ENCODE measurements at places on chromosomes 13 and 19.
A peak's percentile ranks its signal among the peaks of the same experiment; 100 is the strongest.

- DNase-seq, result no peak
These were observed 88.0 kb downstream of the ABCC4 start for GRCh38 chr13:95212983-95213850.

DNA sequence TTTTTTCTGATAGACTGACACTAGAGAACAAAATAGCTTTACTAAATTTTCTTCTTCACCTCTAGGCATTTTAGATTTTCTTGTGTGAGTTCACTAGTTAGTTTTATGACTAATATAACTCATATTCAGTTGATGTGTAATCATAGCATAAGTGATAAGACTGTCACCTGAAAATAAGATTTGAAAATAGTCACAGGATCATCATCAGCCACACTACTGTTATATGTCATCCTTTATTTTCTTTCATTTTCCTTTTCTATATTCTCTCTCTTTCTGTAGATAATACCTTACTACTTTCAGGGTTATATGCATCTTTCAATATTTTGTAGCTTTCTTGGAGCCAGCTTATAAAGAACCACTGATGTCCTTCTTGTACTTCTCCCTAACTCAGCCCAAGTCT lies 292.6 kb downstream of the TDRD3 start:
- DNase-seq, result no peak

DNA sequence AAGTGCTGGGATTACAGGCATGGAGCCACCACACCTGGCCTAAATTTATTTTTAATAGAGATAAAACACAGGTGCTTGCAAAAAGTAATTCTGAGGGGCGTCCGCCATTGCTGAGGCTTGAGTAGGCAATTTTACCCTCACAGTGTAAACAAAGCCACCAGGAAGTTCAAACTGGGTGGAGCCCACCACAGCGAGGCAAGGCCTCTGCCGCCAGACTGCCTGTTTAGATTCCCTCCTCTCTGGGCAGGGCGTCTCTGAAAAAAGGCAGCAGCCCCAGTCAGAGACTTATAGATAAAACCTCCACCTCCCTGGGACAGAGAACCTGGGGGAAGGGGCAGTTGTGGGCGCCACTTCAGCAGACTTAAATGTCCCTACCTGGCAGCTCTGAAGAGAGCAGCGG lies 50.7 kb downstream of the B3GLCT start:
- no peak for DNase-seq

- DNase-seq, result no peak
These were observed 231.7 kb downstream of the GGACT start for GRCh38 chr13:100356889-100357288.

- no peak for DNase-seq
These were observed 84.0 kb upstream of the GSX1 start for GRCh38 chr13:27708325-27708724.

- DNase-seq, result no peak
These were observed 15.2 kb downstream of the KLF5 start for GRCh38 chr13:73074014-73074413.

GRCh38 chr13:65468628-65469027 lies 1761.5 kb downstream of the PCDH9 start:
- DNase-seq, result no peak

- peak; percentile 75 for DNase-seq
These were observed at the start of gene FBXL3 for GRCh38 chr13:77026861-77027621. FBXL3 (minus strand) TSS chr13:77027159; CDS start chr13:77021860, 5,299 bp downstream.

DNA sequence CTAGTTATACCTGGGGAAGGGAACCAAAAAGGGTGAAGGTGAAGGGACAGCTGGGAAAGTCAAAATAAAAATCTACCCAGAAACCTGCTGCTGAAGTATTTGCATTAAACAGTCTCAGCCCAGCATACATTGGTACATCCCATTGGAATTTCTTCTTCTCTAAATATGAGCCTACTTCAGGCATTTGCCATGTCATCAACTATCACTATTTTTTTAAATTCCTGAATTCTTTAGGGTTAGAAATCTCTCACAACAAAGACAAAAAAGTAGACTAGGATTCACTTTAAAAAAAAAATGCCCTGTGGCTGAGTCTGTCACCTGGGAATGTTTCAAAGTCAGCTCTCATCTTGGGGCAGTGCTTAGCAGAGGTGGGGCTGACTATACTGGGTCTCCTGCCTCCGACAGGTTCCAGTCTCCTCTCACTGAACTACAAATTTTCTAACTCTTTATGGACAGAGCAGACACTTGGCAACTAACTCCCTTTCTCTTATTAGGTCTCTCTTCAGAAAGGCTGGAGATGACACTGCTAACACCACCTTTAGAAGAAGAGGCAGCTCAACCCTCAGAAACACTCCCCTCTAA lies 141.2 kb downstream of the LHFPL6 start:
- DNase-seq, result no peak

- DNase-seq, result no peak
These were observed 96.3 kb upstream of the GPR183 start for GRCh38 chr13:99403458-99403971.

DNA sequence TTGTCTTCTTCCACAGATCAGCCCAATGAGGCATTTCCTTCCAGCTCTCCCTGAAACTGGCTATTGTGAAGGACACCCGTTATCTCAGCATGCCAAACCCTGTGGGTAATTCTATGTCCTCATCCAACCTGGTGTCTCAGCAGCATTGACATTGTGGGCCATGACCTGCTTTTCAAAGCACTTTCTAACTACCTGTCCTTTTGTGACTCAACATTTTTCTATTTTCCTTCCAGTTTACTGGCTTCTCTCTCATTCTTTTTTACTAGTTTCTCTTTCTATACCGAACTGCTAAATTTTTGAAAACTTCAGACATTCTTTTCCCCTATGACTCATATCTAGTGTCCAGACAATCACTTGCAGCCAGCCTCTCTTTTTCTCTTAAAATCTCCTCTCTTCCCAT lies 136.4 kb upstream of the HTR2A start:
- DNase-seq, result no peak

DNA sequence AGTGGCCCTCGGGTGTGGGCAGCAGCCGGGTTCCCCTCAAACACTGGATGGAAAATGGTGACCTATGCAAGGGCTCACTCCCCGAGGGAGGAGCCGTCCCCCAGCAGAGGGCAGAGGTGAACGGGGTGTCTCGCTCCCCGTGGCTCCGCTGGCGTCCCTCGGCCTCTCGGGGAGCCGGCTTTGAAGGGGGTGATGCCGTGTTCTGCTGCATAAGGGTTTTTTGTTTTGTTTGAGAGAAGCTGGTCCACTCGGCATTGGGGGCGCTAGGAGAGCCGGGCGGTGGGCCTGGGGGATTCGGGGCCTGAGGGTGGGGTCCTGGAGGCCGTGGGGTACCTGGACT lies 4.0 kb downstream of the EFNA2 start:
- DNase-seq, result no peak

- DNase-seq, result peak; percentile 81
These were observed 11.4 kb upstream of the IGFL1 start for GRCh38 chr19:46218160-46218559.

DNA sequence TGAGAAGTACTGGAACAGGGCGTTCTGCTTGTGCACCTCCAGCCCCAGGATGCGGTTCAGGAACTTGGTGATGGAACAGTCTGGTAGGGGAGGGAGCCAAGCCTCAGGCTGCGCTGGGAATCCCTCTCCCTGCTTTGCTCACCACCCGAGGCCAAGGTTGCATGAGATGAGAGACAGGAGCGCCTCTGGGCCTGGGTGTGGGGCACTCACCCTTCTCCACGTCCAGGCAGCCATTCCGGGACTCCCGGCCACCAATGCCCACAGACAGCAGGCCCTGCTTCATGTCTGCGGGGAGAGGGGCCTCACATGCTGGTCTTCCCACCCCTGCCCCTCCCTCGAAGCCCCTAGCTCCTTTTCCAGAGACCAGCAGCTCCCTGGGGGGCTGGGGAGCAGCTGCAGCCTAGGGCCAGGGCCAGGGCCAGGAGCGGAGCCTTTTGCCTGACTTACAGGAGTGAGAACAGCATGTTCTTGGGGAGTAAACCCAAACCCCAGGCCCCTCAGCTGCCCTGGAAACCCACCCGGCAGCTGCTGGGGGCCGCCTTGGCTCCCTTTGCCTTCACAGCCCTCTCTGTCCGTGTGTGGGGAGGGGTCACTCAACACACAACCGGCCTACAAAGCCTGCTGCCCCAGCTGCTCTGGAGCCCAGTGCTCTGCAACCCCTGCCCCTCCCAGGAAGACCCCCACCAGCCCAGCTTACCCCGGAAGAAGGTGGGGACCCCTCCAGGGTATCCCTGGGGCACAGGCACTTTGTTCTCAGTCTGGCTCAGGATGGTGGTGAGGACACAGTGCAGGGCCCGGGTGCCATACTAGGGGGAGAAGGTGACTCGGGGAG lies 7.2 kb downstream of the GPX4 start:
- no peak for DNase-seq

DNA sequence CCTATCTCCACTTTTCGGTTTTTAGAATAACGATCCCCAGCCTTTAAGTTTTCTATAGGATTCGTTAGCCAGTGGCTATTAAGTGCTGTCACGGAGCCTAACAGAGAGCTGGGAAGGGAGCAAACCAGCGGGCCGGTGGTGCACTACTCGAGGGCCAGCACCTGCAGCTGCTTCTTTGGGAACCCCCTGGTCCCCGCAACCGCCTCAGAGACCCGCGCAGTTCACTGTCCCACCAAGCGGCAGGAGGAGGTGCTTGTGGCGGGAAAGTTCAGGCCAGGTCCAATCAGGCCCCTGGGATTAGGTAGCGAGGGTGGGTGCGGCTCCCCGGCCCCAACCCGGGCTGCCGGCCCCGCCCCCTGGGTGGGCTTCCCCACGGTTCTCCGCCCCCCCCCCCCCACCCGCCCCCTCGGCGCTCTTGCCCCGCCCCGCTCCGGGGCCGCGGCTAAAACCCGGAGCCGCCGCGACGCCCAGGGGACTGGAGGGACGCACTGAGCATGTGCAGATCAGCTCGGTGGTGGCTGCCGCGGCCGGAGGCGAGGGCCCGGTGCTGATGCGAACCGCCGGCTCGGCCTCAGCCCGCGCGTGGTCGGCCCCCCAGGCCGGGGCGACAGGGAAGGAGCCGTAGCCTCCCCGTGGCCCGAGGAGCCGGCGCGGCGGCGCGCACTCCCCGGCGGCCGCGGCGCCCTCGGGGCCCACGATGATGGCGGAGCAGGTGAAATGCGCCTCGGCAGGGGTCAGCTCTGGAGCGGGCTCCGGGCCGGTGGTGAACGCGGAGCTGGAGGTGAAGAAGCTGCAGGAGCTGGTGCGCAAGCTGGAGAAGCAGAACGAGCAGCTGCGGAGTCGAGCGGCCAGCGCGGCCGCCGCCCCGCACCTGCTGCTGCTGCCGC lies at the start of gene SLAIN1:
Gene SLAIN1 (plus strand): TSS at position 471 of the 887 bp plus-strand sequence. CDS start 227 bp downstream, at position 698.
- peak; percentile 90 for DNase-seq

DNA sequence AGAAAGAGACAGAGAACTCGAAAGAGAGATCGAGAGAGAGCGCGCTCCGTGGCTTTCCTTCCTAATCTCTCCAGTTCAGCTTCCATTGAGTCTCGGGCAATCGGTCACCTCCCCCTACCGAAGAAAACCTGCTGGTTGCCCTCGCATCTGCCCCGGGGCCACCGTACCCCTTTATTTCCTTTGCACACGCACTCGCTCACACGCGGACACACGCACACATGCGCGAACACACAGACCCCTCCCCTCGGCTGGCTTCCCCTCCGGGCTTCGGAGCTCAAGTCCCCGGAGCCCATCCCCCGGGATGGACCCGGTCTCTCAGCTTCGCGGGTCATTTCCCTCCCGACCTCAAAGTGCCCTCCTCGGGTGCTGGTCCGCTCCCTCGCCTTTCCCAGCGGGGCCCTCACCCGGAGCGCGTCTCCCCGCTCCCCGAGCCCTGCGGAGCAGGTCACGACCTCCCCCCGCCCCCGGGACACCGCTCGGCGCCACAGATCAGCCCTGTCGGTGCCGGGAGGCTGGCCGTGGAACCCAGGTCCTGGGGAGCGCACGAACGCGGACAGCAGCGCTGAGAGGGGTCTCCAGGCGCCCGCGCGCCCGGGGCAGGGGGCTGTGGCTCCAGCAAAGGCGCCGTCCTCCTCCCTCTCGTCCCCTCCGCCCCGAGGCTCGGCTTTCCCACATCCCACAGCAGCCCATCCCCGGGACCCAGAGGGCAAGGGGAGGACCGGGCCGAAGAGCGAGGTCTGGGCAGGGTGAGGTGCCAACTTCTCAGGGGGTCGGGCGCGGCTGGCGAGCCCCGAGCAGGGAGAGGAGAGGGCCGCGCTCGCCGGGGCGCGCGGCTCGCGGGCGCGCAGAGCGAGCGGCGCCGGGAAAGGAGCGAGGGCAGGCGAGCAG lies 1.8 kb downstream of the DACH1 start:
- DNase-seq, result peak; percentile 30

DNA sequence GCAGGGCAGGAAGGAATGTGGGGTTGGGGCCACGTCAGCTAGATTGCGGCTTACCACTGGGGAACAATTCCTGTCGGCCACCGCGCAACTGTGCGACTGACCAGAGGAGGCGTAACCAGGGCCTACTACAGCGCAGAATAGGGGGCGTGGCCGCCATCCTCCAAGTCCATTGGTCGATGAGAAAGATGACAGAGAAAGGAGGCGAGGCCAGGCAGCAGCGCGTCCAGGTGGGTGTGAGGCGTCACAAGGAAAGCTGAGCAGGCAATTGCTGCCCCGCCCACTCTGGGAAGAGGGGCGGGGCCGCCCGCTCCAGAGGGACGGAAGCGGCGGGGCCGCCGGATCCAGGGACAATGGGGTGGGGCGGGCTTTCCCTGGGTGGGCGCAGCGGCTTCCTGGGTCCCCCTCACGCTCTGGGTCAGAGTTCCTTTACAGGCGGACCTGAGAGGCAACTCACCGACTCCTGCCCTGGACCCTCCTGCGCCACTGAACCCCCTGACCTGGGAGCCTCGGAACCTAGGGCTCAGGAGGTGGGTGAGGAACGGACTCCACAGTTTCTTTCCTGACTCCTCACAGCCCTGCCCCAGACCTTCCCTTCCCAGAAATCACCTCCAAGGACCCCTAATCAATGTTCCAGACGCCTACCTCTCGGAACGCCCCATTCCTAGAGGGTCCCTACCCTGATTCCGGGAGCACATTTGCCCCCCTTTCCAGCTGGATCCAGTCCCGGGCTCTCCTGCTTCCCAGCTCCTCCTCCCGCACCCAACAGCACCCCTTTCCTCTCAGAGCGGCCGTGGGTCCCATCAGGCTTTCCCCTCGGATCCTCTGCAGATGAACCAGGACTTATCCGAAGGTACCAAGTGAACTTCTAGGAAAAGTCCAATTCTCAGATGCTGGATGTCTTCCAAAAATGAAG lies 101.5 kb upstream of the ZNF492 start:
- DNase-seq, result no peak

DNA sequence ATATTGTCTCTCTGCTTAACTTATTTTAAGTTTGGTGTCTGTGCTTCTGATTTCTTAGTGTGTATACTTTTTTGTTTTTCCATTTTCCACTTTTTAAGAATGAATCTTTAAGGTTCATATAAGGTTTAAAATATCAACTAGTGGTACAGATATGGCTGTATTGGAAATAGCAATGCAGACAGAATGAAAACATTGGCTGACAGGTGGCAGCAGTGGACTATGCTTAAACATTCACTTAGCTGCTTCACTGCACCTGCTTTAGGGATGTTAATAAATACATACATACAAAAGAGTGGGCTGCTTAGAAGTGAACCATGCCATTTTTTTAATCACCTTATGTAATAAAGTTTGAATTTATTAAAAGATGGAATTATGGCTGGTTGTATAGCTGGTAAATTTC lies 27.3 kb downstream of the TM9SF2 start:
- DNase-seq, result no peak

GRCh38 chr19:36081385-36081784 lies 26.7 kb downstream of the WDR62 start:
- DNase-seq, result no peak

Measured in WTC11 (cell line).